Natural killer cell treated with Interleukin-12 subunit alpha and Interleukin-12 subunit beta and Interleukin-15 and Interleukin-18, amount 100 ng/mL, for 72 hours (primary cell): ENCODE measurements at places on chromosomes 5 and 9. TPM values are rescaled to one million over a fixed set of nuclear protein-coding genes. Genes with fewer than 3 reads are reported as not detected.
A peak's percentile ranks its signal among the peaks of the same experiment; 100 is the strongest.

DNA sequence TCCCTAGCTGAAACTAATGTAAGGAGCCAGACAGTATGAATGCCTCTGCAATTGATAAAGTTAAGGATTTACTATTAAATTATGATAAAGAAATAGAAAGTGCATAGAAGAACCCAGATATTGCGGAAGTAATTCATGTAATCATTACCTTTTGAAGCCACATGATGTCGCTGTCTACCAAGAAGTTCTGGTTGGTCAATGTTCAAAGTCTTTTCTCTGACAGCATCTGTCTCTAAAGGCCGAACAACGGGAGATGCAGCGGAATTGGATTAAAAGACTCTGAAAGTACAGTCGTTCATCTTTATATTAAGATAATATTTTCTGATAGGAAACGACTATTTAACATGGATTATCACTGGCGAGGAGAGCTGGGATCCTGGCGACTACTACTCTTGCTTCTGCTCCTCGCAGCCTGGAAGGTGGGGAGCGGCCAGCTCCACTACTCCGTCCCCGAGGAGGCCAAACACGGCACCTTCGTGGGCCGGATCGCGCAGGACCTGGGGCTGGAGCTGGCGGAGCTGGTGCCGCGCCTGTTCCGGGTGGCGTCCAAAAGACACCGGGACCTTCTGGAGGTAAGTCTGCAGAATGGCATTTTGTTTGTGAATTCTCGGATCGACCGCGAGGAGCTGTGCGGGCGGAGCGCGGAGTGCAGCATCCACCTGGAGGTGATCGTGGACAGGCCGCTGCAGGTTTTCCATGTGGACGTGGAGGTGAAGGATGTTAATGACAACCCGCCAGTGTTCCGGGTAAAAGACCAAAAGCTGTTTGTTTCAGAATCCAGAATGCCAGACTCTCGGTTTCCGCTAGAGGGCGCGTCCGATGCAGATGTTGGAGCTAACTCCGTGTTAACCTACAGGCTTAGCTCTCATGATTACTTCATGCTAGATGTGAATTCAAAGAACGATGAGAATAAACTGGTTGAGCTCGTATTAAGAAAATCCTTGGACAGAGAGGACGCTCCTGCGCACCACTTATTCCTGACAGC, at the start of gene PCDHA8:
TSS of gene PCDHA8 (plus strand) at position 210 of the 985 bp plus-strand sequence. CDS start at position 345, 135 bp downstream.
- H3K27me3 ChIP-seq: no peaks in the 10 kb centered on the region
- H3K4me3 ChIP-seq: no peak within 1 kb of the TSS
- no peaks in the 10 kb centered on the region for H3K4me1 ChIP-seq
- no peak within 1 kb of the TSS for H3K27ac ChIP-seq

- no peaks in the 10 kb centered on the region for H3K4me1 ChIP-seq
- no peak for DNase-seq
- no peak overlapping the region for H3K4me3 ChIP-seq
- H3K27ac ChIP-seq: no peak overlapping the region
Observed at GRCh38 chr5:109005297-109006009, 257.8 kb downstream of the FER start.

- no peaks in the 10 kb centered on the region for H3K4me1 ChIP-seq
- no peaks in the 10 kb centered on the region for H3K36me3 ChIP-seq
Observed at GRCh38 chr9:106913276-106913675, 50.3 kb downstream of the ZNF462 start.

GRCh38 chr5:150263801-150264621, 25.6 kb downstream of the CAMK2A start:
- no peaks in the 10 kb centered on the region for H3K36me3 ChIP-seq
- H3K27ac ChIP-seq: no peak overlapping the region
- peaks cover 4% of the 10 kb centered on the region for H3K27me3 ChIP-seq
- no peak overlapping the region for H3K4me3 ChIP-seq
- DNase-seq: no peak

GRCh38 chr5:56055859-56056258, 61.1 kb upstream of the IL6ST start:
- H3K4me1 ChIP-seq: peaks cover 21% of the 10 kb centered on the region
- no peaks in the 10 kb centered on the region for H3K36me3 ChIP-seq
- peaks cover 20% of the 10 kb centered on the region for H3K27me3 ChIP-seq
- H3K4me3 ChIP-seq: no peak overlapping the region

DNA sequence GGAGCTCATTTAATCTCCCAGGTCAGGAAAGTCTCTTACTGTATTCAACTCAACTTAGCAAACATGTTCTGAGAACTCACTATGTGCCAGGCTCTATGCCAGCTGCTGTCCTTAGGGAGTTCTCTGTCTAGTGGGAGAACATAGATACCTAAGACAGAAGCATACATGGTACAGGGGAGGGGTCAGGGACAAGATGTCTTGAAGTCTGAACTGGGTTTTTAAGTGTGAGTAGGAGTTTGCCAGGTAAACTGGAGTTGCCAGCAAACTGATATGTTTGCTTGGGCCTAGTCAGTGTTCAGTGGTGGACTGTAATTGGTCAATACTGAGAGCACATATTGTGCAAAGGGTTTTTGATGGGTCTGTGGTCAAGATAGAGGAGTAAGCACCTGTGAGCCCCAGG, 18.3 kb upstream of the GLE1 start:
- peaks cover 22% of the 10 kb centered on the region for H3K36me3 ChIP-seq
- no peak overlapping the region for H3K27ac ChIP-seq
- no peaks in the 10 kb centered on the region for H3K4me1 ChIP-seq
- no peak for DNase-seq

- H3K4me1 ChIP-seq: peaks cover 1% of the 10 kb centered on the region
- H3K27ac ChIP-seq: no peak overlapping the region
- no peaks in the 10 kb centered on the region for H3K36me3 ChIP-seq
- peaks cover 6% of the 10 kb centered on the region for H3K27me3 ChIP-seq
Observed at GRCh38 chr9:27534658-27535209, 5.1 kb upstream of the MOB3B start.

- H3K27ac ChIP-seq: no peak overlapping the region
- H3K27me3 ChIP-seq: no peaks in the 10 kb centered on the region
- H3K36me3 ChIP-seq: no peaks in the 10 kb centered on the region
- DNase-seq: no peak
- no peak overlapping the region for H3K4me3 ChIP-seq
Observed at GRCh38 chr5:41193456-41194205, 19.7 kb downstream of the C6 start.

- peak; percentile 95 for DNase-seq
- H3K36me3 ChIP-seq: no peaks in the 10 kb centered on the region
- peak within 1 kb of the TSS; percentile 88 for H3K27ac ChIP-seq
Observed at GRCh38 chr5:111512375-111513130, at the start of gene STARD4. STARD4 (minus strand) TSS chr5:111512535; CDS start chr5:111507433, 5,102 bp downstream.

- no peak overlapping the region for H3K4me3 ChIP-seq
- no peak overlapping the region for H3K27ac ChIP-seq
- no peak for DNase-seq
- no peaks in the 10 kb centered on the region for H3K36me3 ChIP-seq
Observed at GRCh38 chr5:164306662-164307061, 801.2 kb downstream of the MAT2B start.

DNA sequence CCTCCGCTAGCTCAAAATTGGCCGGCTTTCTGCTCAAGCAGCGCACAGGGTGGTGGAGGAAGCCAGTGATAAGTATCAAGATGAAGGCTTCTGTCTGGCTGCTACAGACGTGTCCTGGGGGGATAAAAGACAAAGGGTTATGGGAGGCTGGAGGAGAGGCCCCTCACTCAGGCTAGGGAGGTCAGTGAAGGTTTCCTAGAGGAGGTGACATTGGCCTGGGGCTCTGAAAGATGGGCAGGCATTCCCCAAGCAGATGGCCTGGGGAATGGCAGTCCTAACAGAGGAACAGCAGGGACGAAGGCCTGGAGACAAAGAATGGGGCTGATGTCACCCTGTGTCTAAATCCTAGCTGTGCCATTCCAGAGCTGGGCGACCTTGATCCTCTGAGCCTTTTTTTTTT, 32.3 kb downstream of the OLFML2A start:
- H3K4me1 ChIP-seq: no peaks in the 10 kb centered on the region
- H3K27ac ChIP-seq: no peak overlapping the region
- no peak for DNase-seq

- H3K4me1 ChIP-seq: no peaks in the 10 kb centered on the region
- no peak for DNase-seq
- peaks cover 11% of the 10 kb centered on the region for H3K36me3 ChIP-seq
- peak overlapping the region; percentile 53 for H3K27ac ChIP-seq
- H3K27me3 ChIP-seq: peaks cover 9% of the 10 kb centered on the region
- H3K4me3 ChIP-seq: peak overlapping the region; percentile 10
Observed at GRCh38 chr9:4464911-4465513, 25.3 kb upstream of the SLC1A1 start.

DNA sequence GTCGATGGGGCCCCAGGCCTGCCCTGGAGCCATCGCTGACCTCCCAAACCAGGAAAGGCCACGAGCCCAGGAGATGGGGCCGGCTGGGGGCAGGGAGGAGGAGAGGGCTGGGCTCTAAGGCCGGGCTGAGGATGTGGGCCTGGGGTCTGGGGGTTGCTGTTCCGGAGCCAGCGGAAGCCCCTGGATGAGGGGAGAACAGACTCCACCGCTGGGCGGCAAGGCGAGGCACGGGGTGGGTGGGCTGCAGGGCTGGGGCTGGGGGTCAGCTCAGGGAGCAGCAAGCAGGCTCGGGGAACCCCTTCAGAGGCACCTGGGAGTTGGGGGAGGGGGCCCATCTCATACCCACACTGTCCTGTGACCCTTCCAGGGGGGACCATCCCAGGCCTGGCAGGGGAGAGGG, 11.7 kb downstream of the LCN12 start:
- H3K36me3 ChIP-seq: no peaks in the 10 kb centered on the region
- peaks cover 29% of the 10 kb centered on the region for H3K4me1 ChIP-seq
- no peak for DNase-seq
- no peak overlapping the region for H3K27ac ChIP-seq
- no peaks in the 10 kb centered on the region for H3K27me3 ChIP-seq

GRCh38 chr9:13268469-13268868, 11.0 kb downstream of the MPDZ start:
- no peaks in the 10 kb centered on the region for H3K27me3 ChIP-seq
- no peak for DNase-seq
- no peaks in the 10 kb centered on the region for H3K4me1 ChIP-seq
- H3K4me3 ChIP-seq: no peak overlapping the region

DNA sequence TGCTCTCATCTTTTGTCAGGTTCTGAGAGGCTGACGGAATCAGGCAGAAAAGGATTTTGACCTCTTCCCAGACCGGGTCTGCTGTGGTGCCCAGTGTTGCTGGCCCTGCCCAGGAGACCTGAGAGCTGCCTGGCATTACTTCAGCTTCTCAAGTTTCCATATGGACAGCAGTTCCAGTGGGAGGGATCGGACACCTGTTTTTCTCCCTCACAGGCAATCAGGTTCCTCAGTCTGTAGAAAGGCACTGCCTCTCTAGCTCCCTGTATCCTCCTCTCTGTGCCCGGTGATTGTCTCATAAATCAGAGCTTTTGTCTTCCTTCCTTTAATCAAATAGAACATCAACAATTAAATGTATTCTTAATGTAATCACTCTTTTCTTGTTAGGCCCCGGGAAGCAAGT, 198.7 kb downstream of the SEMA6A start:
- peaks cover 23% of the 10 kb centered on the region for H3K4me1 ChIP-seq
- H3K4me3 ChIP-seq: no peak overlapping the region
- no peaks in the 10 kb centered on the region for H3K27me3 ChIP-seq
- no peak for DNase-seq

- no peaks in the 10 kb centered on the region for H3K36me3 ChIP-seq
- no peaks in the 10 kb centered on the region for H3K27me3 ChIP-seq
- H3K4me1 ChIP-seq: peaks cover 14% of the 10 kb centered on the region
- H3K27ac ChIP-seq: no peak overlapping the region
Observed at GRCh38 chr9:136804509-136805206, 3.1 kb upstream of the RABL6 start.

DNA sequence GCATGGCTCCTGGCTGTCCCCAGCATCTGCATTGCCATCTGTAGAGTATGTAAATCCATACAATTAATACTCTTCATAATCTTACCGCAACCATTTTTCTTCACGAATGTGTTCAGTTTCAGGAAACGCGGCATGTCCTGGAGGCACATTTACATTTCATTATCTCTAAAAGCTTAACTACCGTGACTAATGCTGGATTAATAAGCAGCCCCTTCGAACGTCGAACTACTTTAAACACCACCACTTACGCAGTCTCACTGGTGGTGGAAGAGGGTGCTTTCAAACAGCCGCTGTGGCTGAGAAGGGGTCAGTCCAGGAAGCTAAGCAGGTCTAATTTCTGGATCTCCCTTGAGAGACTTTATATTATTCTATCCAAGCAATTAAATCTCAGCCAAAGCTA, 85.6 kb downstream of the C5orf15 start:
- H3K27me3 ChIP-seq: peaks cover 10% of the 10 kb centered on the region
- no peak overlapping the region for H3K27ac ChIP-seq
- no peaks in the 10 kb centered on the region for H3K36me3 ChIP-seq
- no peaks in the 10 kb centered on the region for H3K4me1 ChIP-seq

- DNase-seq: no peak
- H3K4me1 ChIP-seq: peaks cover 47% of the 10 kb centered on the region
- no peak overlapping the region for H3K4me3 ChIP-seq
- H3K36me3 ChIP-seq: peaks cover 64% of the 10 kb centered on the region
Observed at GRCh38 chr5:150042459-150042858, 41.9 kb downstream of the HMGXB3 start.

DNA sequence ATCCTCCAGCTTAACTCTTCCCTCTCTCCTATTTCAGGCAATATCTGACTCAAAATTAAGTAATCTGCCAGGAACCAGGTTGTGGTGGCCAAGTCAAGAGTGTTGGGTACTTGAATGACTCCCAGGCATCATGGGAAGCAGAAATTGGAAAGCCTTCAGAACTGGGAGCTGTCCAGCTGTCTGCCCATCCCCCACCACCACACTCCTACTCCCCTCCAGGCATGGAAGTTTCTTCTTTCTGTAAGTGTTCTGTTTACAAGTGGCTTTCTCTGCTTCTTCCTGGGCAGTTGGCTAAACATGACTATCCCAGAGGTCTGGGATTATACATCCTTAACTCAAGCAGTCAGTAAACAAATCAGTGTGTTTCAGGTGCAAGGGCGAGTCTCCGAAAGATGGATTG, 14.6 kb upstream of the PBX3 start:
- H3K4me3 ChIP-seq: no peak overlapping the region
- H3K36me3 ChIP-seq: no peaks in the 10 kb centered on the region
- H3K27ac ChIP-seq: no peak overlapping the region

DNA sequence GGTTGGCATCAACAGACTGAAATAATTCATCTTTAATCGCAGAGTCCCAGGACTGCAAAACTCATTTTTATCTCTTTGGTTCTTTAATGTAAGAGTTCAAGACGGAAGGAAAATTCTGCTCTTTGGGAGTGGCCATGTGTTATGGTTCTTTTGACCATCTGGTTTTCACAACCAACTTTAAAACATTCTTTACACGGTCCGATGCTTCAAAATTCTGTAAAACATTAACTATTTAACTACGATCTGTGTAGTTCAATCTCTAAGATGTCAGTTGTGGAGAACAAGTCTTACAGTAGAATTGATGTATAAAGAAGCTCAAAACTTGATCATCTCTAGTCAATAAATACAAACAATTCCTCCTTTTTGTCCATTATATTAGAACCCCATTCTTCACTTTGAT, 83.0 kb downstream of the CMYA5 start:
- H3K27ac ChIP-seq: no peak overlapping the region
- H3K4me1 ChIP-seq: no peaks in the 10 kb centered on the region

- no peak overlapping the region for H3K4me3 ChIP-seq
- peaks cover 5% of the 10 kb centered on the region for H3K4me1 ChIP-seq
- H3K27ac ChIP-seq: no peak overlapping the region
- no peak for DNase-seq
- no peaks in the 10 kb centered on the region for H3K27me3 ChIP-seq
- no peaks in the 10 kb centered on the region for H3K36me3 ChIP-seq
Observed at GRCh38 chr9:33106372-33106771, 29.9 kb upstream of the SMU1 start.

Gene SLC36A3
- total RNA-seq: not detected

Gene PITX1
- not detected for total RNA-seq

Gene FAM153A
- total RNA-seq: not detected

Gene LRRC26
- not detected for total RNA-seq

Gene SHB
- 1.6 TPM for total RNA-seq
